ENCODE measurements at places on chromosomes 7 and 10. TPM values are rescaled to one million over a fixed set of nuclear protein-coding genes. Genes with fewer than 3 reads are reported as not detected.

Gene ATXN7L1
- 7.1 TPM for polyA plus RNA-seq

- no peak for DNase-seq
Measured at GRCh38 chr10:103197903-103198302, 4.8 kb upstream of the NT5C2 start.

Gene ZNF37A
- 11.1 TPM for polyA plus RNA-seq

DNA sequence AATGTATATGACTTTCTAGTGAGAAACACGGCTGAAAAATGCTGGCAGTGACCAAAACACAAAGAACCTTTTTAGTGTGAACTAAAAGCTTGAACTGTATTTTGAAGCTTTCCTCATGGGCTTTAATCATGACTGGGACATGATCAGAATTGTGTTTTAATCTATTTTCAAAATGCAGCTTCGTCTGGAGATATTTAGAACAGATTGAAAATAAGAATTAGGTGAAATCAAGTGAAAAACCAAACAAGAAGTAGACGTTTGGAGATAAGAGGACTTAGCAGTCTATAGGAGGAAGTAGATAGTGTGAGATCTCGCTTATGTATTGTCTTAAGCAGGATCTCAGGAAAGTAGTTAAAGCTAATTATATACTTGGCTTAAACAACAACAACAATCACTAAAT lies 865.4 kb upstream of the MBL2 start:
- no peak for DNase-seq

DNA sequence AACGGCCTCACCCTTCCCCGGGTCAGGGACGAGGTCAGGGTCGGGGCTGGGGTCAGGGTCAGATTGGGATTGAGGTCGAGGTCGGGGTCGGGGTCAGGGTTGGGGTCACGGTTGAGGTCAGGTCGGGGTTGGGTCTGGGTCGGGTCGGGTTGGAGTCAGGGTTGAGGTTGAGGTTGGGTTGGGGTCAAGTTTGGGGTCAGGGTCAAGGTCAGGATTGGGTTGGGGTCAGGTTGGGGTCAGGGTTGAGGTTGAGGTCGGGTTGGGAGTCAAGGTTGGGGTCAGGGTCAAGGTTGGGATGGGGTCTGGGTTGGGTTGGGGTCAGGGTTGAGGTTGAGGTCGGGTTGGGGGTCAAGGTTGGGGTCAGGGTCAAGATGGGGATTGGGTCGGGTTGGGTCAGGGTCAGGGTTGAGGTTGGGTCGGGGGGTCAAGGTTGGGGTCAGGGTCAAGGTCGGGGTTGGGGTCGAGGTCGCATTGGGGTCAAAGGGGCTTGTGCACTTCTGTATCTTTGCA lies 131.4 kb downstream of the VIPR2 start:
- DNase-seq = no peak

Gene CTAGE4
- polyA plus RNA-seq = 0.27 TPM

Gene AKR1C4
- polyA plus RNA-seq = 0.09 TPM

DNA sequence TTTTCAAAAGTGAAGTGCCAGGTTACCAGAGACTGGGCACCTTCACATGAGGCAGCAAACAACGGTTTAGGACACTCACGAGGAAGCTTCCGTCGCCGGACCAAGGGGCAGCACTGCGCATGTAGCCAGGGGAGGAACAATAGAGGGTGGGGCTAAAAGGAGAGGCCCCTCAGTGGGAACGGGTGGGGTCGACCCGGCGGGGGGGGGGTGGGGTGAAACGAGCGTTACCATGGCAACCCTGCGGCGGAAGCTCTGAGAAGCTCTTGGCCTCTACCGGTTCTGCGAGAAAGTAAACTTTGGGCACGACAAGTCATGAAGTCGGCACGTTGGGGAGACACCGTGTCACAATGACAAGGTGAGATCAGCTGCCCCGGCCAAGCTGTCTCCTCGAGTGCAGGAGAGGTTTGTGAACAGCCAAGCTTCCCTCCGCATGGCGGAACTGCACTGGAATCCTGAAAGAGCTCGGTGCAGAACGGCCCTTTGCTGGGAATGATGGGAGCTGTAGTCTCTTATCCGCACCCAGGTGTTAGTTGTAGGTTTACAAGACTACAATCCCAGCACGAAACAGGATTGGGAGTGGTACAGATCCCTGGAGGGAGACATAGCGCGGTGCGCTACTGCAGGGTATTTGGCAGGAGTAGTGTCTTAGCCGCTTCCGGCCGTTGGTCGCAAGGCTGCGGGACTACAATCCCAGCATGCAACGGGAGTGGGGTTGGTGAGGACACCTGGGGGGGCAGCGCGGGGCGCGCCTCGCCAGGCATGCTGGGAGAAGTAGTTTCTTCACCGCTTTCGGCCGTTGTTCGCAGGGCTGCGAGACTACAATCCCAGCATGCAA lies 72.8 kb upstream of the ZNF722 start:
- DNase-seq = no peak

Gene TRIM50
- 0.14 TPM for polyA plus RNA-seq

All from urinary bladder (tissue), 4 donors.